ENCODE measurements at places on chromosomes 7 and 10.

GRCh38 chr7:40717242-40717641 is 582.4 kb downstream of the SUGCT start:
- DNase-seq: no peak

- DNase-seq: no peak
Observed at GRCh38 chr10:77564731-77565589, 72.6 kb downstream of the KCNMA1 start.

DNA sequence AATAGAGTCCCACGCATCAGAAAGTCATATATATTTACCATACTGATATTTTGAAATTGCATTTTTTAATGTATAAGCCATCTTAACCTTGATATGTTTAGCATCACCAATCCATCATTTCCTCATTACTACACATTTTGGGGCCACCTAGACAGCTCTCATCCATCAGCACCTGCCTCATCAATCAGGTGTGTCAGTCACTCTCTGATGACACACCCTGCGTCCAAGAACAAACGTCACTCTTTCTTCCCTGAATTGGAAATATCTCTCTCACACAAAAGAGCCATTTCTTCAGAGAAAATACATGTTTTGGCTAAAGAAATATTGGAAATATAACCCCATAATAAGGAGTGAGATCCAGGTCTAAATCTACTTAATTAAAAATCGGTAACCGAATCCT is 38.9 kb upstream of the RSU1 start:
- DNase-seq: no peak

DNA sequence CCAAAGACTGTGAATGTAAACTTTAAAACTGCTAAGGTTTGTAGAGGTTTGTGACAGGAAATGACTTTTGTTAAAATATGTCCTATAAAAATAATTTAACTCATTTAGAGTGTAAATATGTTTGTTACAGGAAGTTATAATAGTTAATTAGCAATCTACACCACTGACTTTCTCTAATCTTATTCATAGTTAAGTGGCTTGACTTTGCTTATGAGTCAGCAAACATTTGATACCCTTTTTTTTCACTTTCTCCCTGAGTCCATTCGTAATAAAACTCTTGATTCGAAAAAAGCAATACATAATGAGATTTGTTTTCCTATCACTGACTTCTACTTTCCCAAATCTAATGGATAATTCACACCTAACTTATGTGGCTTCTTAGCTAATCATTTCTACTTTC is 317.7 kb upstream of the SEMA3C start:
- no peak for DNase-seq

- DNase-seq: no peak
Observed at GRCh38 chr10:60206735-60207134, 182.9 kb downstream of the ANK3 start.

GRCh38 chr7:157900011-157900410 is 563.2 kb downstream of the DNAJB6 start:
- no peak for DNase-seq

DNA sequence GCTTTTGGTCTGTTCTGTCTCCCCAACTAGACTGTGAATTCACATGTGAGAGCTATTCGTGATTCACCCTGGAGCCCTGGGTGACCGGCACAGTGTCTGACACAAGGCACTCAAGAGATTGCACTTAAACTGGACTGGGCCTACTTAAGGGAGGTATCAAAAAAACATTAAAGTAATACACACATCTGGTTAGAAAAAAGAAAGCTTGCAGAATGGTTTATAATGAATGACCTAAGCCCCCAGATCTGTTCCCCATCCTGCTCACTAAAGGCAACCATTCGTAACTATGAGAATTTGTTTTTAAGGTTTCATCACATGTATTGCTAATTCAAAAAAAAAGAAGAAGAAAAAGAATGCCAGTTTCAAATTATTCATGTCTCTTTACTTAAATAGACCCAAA is 74.5 kb downstream of the DGKI start:
- DNase-seq: no peak

DNA sequence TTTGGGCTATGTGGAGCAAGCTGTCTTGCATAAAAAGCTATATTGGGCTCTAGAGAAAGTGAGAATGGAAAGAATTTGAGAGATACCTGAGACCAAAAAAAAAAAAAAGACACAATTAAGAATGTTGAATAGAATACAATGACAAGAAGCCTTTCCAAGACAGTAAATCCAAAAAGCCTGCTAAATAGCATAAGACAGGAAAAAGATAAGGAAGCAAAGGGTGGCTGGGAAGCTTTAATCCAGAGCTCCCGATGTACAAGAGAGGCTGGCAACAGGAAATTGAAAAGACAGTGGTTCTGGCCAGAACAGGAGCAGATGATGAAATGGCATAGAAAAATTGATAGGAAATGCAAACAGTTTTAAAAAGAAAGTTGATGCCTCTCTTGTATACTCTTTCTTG is 174.9 kb downstream of the CACNA2D1 start:
- no peak for DNase-seq

GRCh38 chr7:155663937-155664336 is 19.5 kb downstream of the RBM33 start:
- no peak for DNase-seq

GRCh38 chr7:130154501-130155317 is 50.5 kb downstream of the TMEM209 start:
- DNase-seq: no peak

DNA sequence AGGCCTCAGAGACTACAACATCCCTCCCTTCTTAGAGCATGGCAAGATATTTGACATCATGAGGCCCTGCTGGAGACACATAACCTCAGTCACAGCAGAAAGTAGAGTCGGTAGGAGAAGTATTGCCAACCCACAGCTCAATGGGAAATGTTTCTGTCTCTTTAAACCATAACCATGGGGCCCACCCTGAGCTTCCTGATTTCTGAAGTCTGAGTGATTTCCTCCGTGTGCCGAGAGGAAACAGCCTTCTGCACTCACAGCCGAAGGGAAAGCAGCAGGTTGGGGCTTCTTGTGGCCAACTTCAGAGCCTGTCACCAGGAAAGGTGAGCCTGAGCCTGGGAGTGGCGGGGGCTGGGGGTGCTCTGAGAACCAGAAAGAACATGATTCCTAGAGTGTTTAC is at the start of gene GIMAP1:
TSS of gene GIMAP1 (plus strand) at position 246 of the 400 bp plus-strand sequence. CDS start 2,435 bp downstream, outside the sequence.
- DNase-seq: no peak

DNA sequence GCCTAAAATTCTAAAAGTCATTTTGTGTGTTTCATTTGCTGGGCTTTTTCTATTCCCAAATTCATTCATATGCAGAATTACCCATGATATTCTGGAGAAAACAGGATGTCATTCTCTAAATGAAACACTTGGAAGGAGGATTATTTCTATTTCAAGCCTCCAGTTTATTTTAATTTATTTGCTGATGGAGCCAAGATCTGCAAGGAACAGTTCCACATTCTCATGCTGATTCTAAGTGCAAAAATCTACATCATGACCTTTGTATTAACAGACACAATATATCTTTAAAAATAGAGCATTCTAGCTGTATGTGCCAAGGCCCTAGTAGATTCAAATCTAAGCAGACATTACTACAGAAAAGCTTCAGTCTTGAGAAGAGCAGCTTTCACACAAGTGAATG is 51.3 kb upstream of the KCND2 start:
- no peak for DNase-seq

GRCh38 chr7:17994079-17994850 is 33.4 kb downstream of the PRPS1L1 start:
- no peak for DNase-seq

- no peak for DNase-seq
Observed at GRCh38 chr7:29612596-29612995, 49.0 kb downstream of the PRR15 start.

GRCh38 chr7:157949711-157950110 is 612.9 kb downstream of the DNAJB6 start:
- DNase-seq: no peak

GRCh38 chr7:135151533-135151932 is 3.7 kb downstream of the TMEM140 start:
- no peak for DNase-seq

DNA sequence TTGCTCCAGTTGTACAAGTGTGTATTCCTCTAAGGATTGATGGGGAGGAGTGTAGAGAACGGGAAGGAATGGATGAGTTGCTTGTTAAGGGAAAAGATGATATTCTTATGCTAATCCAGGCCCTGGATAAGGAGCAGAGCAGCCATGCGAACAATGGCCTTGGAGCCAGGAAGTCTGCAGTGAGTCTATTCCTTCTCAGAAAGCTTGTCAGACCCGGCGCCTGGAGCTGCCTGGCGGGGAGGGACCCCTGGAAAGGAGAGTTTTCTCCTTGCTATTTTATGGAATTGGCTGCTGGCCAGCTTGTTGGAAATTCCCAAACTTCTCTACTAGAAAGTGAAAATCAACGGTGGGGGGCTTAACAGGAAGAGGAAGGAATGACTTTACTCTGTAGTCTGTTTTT is 89.1 kb downstream of the MMRN2 start:
- no peak for DNase-seq

GRCh38 chr10:109411917-109412316 is 511.4 kb downstream of the XPNPEP1 start:
- no peak for DNase-seq

DNA sequence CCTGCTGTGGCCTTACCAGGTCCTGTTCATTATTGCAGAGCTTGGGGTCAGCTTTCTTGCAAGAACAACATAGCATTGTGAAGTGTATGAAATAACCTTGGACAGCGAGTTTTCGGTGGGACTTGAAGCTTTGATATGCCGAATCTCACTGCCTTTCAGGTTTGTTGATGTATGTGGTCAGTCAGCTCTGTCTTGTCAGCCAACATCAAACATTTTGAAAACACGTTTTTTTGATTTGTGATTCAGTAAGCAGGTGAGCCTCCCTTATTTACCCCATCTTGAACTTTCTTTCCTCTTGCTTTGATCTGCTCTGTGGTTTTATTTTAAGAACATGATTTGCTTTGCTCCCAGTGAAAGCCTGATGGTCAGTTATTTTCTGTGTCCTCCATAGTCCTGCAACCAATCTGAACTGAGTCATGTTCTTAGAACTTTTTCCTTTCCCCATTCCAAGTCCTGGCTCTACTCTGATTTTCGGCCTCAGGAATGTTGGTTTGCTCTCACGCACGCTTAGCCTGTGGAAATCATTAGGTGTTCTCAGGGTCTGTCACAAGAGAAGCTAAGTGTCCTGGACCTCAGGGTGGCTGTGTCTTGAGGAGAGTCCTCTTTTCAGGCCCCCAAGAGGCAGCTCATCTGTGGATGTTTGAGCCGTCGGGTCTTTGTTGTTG is 8.7 kb downstream of the WBP1L start:
- DNase-seq: no peak

DNA sequence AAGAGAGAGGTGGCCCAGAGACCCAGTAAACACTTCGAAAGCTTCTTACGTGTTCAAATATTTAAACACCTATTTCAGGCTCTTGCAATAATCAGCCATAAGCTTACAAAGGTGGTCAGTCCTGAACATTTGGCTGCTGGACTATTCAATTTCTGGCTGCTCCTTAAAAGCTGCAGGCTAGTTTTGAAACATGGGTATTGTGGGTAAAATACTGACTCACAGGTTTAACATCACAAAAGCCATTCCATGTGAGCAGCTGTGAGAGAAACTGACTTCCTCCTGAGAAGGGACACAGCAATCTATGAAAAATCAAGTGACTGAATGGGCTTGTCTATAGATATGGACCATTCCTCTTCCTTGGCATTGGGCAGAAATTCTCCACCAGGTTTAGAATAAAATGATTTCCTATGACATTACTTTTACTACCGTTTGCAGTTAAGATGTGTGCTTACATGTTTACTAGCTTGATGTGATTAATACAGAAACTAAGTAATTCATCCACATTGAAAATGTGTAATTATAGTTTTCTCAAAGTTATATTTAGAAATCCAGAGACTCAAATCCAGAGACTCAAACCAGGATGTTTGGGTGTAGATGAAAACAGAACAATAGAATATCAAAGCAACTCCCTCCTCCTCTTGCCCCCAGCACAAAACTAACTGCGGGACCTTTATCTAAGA is 252.3 kb downstream of the GATA3 start:
- no peak for DNase-seq

DNA sequence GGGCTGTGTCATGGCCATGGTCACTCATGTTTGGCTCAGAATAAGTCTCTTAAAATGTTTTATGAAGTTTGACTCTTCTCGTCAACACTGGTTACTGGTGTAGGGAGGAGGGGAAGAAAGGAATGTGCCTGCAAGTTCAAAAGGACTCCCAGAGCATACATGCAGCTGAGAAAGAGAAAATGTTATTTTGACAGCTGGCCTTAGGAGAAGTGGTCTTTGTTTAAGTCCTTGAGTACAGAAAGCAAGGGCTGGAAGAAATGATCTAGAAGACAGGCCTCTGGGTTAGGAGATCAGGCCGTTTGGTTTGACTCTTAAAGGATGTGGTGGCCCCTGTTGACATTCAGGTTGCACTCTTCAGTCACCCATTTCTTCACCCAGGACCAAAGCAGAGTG is 245.5 kb downstream of the REEP3 start:
- no peak for DNase-seq

- DNase-seq: no peak
Observed at GRCh38 chr10:88270871-88271713, 312.0 kb downstream of the RNLS start.

GRCh38 chr7:40918701-40919271 is 784.0 kb downstream of the SUGCT start:
- no peak for DNase-seq

DNA sequence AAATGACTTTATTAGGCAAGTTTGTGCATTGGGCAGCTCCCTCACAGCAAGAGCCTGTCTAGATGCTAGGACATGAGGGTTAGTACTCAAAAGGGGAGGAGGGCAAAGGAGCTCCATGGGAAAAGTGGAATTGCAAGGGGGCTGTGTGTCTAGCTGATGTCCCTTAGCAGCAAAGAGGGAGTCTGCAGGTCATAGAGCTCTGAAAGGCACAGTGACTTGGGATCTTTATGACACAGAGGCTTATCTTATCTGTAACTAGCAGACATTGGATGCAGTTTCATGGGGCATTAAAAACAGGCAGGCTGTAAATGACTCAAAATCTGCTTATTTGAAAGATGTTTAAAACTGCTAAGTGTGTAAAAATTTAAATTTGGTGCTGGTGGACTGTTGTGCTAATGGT is 556.2 kb upstream of the FZD8 start:
- DNase-seq: no peak

DNA sequence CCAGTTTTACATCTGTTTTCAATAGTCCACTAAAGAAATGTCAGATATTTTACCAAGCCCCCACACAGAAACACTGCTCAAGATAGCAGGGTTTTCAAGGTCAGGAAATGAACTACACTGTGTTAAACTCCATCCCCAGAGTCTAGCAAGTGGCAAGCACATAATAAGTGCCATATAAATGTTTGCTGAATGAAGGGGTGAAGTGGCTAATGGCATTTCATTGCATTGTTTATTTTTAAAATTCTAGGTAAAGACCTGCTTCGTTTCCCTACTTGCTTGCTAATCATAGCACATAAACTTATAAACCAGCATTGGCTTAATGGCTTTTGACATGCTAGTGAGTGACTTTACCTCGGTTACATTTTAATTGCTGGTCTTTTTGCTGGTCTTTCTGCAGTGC is 322.6 kb downstream of the GRID1 start:
- DNase-seq: no peak

- no peak for DNase-seq
Observed at GRCh38 chr10:3486346-3487065, 298.5 kb downstream of the KLF6 start.

DNA sequence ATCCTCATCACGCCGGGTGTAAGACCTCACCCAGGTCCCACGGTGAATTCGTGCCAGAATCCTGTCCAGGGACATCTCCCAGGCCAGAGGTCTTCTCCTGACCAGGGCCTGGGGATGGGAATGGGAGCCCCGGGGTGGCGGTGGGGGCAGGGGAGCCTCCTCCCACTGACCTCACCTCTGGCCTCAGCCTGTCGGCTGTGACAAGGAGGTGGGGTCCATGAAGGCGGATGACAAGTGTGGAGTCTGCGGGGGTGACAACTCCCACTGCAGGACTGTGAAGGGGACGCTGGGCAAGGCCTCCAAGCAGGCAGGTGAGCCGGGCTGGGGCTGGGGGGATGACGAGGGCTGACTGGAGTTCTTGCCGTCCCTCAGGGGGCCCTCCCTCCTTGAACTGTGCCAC is 41.3 kb downstream of the TBATA start:
- DNase-seq: no peak
